ENCODE measurements at places on chromosomes 4 and X.

DNA sequence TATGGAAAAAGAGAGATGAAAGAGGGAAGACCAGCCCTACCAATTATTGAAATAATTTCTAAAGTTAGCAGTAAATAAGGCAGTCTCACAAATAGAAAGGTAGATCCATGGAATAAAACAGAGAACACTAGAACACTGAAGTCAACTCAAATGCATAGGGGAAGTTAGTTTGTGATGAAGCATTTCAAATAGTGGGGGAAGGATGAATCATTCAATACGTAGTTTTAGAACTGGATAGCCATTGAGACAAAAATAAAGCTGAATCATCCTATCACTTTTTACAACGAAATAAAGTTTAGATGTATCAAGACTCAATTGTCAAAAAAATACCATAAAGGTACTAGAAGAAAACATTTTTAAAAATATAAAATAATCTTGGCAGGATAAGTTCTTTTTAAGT, 143.2 kb upstream of the DGKK start:
- DNase-seq, result no peak

DNA sequence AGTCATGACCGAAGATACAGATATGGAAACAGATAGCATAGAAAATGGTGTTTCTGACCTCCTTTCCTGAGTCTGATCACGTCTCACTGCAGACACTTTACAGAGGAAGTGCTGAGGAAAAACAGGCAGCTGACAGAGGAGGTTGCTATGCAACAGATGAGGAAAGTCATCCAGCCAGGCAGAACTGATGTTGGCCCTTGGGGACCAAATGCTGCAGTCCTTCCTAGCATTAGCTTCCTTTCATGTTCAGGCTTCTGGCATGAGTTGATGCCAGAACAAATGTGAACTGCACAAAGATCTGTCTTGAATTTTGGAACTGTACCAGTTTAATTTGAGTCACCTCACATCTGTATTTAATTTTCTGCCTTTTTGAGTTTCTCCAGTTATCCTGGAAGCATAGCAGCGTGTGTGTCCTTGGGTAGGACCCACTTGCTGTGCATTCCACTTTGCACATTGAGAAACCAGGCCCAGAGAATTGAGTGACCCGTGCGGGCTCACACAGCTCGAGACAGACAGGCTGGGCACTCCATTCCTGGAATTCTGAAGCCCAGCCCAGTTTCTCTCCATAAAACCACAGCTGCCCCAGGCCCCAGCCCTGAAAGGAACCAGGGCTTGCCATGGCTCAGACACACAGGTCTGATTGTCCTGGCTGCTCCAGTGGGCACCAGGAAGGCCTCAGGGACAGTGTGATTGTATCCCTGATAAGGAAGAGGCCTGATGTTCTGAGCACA, 1.4 kb upstream of the MAGED1 start:
- peak; percentile 4 for DNase-seq

DNA sequence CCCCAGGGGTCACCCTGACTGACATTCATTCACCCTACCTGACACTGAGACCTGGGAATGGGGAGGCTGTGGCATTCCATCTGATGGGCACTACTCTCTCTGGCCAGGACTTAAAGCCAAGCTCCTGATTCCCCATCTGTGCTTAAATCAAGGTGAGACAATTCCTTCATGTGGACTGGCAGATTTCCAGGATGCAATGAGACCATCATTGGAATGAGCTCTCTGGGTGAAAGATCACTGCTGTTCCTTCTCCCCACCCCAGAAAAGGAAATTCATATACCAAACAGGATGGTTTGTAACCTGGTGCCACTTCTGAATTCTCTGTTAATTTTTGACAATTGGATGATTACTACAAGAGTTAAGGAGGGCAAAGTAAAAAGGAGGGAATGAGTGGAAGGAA, 354.8 kb downstream of the MID1IP1 start:
- no peak for DNase-seq

DNA sequence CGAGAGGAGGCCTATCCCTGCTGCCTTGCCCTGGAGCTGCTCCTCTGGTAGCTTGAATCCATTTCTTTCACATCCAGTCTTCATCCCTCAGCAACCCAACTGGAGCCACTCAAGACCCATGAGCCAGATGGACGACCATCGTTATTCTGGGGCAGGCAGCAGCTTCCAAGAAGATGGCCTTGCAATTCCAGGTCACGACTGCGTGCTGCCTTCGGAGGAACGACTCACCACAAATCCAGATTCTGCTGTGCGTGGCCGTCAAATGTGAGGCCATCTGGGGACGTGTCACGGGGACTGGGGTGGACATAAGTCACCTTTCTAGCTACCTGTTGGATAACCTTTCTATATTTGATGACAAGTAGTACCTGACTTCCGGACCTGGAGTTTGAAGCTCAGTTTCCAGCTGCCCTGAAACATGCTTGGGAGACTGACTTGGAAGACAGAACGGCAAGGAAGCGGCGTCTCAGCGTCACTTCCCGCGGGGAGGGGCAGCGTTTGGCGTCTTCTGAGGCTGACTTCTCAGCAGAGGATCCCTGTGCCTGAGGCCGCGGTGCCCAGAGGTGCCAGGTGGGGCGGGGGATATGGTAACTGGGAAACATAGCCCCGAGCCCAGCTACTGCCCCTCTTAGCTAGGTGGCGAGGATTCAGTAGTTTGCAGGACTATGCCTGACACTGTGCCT, 11.7 kb upstream of the TMEM271 start:
- DNase-seq, result no peak

DNA sequence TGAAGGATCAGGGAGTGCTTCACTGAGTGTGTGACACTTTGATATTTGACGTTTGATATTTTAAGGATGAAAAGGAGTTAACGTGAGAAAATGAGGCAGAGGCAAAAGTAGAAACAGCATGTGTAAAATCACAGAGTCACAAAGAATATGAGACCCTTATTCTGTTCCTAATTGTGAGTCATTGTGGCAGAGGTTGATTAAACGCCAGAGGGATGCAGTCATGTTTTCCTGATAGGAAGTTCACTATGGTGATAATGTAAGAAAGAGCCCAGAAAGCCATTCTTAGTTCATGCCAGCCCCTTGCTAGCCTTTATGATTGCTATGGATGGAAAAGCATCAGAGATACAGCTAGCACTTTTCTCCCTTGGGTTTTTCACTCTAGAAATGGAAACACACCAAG, 33.5 kb upstream of the IGSF1 start:
- no peak for DNase-seq

GRCh38 chr4:86975927-86976326, 41.1 kb downstream of the AFF1 start:
- DNase-seq, result no peak

- no peak for DNase-seq
These were observed 169.9 kb upstream of the HAND2 start for GRCh38 chr4:173699841-173700475.

GRCh38 chrX:122771933-122772332, 412.1 kb upstream of the GRIA3 start:
- no peak for DNase-seq

GRCh38 chr4:64520421-64520820, 111.2 kb upstream of the TECRL start:
- peak; percentile 9 for DNase-seq
